ENCODE measurements at places on chromosomes 5 and 9. TPM values are rescaled to one million over a fixed set of nuclear protein-coding genes. Genes with fewer than 3 reads are reported as not detected.

GRCh38 chr9:127899128-127899943 is at the start of gene ST6GALNAC6:
ST6GALNAC6 (minus strand) TSS chr9:127899603; CDS start chr9:127897981, 1,622 bp downstream.
- H3K4me1 ChIP-seq: peaks cover 39% of the 10 kb centered on the region
- peak within 1 kb of the TSS; percentile 83 for H3K4me3 ChIP-seq
- H3K27me3 ChIP-seq: no peaks in the 10 kb centered on the region
- H3K36me3 ChIP-seq: peaks cover 47% of the 10 kb centered on the region

GRCh38 chr5:94422812-94423211 is 195.6 kb downstream of the KIAA0825 start:
- H3K27me3 ChIP-seq: no peaks in the 10 kb centered on the region
- H3K4me1 ChIP-seq: no peaks in the 10 kb centered on the region
- no peak for DNase-seq
- no peak overlapping the region for H3K4me3 ChIP-seq
- H3K36me3 ChIP-seq: no peaks in the 10 kb centered on the region

- no peaks in the 10 kb centered on the region for H3K36me3 ChIP-seq
- no peaks in the 10 kb centered on the region for H3K27me3 ChIP-seq
Observed at GRCh38 chr5:14415024-14415697, 166.4 kb upstream of the OTULINL start.

- no peaks in the 10 kb centered on the region for H3K4me1 ChIP-seq
- no peaks in the 10 kb centered on the region for H3K36me3 ChIP-seq
- no peak overlapping the region for H3K27ac ChIP-seq
- H3K4me3 ChIP-seq: no peak overlapping the region
- no peaks in the 10 kb centered on the region for H3K27me3 ChIP-seq
Observed at GRCh38 chr5:10949856-10950630, 189.0 kb upstream of the DAP start.

- no peaks in the 10 kb centered on the region for H3K4me1 ChIP-seq
- no peaks in the 10 kb centered on the region for H3K36me3 ChIP-seq
- H3K27me3 ChIP-seq: no peaks in the 10 kb centered on the region
- no peak for DNase-seq
- H3K27ac ChIP-seq: no peak overlapping the region
Observed at GRCh38 chr9:81363916-81364480, 325.3 kb downstream of the TLE1 start.

DNA sequence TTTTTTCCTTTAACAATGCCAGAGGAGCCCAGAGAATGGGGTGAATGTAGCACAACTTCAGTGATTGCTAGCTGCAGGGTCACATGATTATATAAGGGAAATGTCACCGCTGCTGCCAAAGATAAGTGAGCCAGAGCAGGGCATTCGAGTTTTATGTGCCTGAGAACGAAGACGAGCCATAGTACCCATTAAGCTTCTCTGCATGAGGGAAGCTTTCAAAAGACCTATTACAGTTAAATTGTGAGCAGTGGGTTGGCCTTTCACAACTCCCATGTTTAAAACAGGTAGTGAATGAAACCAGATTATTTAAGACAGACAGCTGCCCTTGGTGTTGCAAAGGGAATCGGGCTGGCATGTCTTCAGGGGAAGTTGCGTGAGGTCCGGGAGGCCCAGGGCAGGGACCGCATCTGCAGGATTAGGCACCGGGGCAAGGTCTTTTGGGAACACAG is 82.4 kb upstream of the TNFAIP8 start:
- H3K27ac ChIP-seq: peak overlapping the region; percentile 87
- H3K27me3 ChIP-seq: peaks cover 2% of the 10 kb centered on the region
- no peak for DNase-seq
- peaks cover 70% of the 10 kb centered on the region for H3K36me3 ChIP-seq

DNA sequence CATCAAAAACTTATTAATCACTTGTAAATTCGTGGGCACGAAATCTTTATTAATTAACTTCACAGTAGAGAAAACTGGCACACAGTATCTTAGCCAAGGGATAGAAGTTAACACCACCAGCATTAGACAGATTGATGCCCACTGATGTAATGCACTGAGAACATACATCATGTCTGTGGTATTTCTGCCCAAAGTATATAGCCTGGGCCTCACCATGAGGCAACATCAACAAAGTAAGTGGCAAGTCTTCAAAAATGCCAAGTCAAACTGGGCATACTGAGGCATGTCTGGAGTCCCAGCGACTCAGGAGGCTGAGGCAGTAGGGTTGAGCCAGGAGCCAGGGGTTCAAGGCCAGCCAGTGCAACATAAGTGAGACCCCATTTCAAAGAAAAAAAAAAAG is 79.5 kb downstream of the GLIS3 start:
- no peaks in the 10 kb centered on the region for H3K4me1 ChIP-seq
- no peak overlapping the region for H3K27ac ChIP-seq

GRCh38 chr5:106443746-106444145 is 1227.0 kb downstream of the EFNA5 start:
- no peak for DNase-seq
- H3K27me3 ChIP-seq: no peaks in the 10 kb centered on the region
- H3K27ac ChIP-seq: no peak overlapping the region

DNA sequence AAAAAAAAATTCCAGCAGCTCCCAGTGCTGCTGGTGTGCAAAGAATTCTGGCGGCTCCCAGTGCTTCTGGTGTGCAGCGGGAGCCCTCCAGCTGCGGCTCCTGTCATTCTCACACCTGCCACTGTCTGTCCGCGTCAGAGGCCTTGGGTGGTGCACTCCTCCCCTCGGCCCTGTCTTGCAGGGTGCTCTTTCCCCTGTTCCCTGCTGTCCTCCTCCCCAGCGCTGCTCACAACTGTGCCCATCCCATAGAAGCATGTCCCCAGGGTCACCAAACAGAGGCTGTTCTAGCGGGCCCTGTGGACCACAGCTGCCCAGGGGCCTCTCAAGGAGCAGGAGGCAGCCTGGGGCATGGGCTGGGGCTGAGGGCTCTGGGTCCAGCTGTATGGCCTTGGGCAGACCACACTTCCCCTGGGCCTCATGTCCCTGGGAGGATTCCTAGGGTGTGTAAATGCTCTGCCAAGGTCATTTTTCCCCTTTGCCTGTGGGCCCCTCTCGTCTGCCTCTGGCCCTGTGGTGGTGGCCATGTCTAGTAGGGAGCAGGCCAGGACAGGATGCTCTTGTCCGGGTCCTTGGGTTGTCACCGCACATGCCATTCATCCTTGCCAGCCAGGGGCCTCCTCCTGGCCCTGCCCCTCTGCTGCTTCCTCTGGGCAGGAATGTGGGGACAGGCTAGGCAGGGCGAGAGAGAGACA is 68.2 kb downstream of the PHF2 start:
- H3K4me3 ChIP-seq: no peak overlapping the region
- peaks cover 9% of the 10 kb centered on the region for H3K36me3 ChIP-seq
- no peak for DNase-seq
- no peaks in the 10 kb centered on the region for H3K4me1 ChIP-seq

GRCh38 chr9:97807681-97808080 is 45.3 kb upstream of the FOXE1 start:
- H3K36me3 ChIP-seq: no peaks in the 10 kb centered on the region
- no peak overlapping the region for H3K4me3 ChIP-seq
- DNase-seq: no peak
- no peak overlapping the region for H3K27ac ChIP-seq
- H3K4me1 ChIP-seq: peaks cover 4% of the 10 kb centered on the region

DNA sequence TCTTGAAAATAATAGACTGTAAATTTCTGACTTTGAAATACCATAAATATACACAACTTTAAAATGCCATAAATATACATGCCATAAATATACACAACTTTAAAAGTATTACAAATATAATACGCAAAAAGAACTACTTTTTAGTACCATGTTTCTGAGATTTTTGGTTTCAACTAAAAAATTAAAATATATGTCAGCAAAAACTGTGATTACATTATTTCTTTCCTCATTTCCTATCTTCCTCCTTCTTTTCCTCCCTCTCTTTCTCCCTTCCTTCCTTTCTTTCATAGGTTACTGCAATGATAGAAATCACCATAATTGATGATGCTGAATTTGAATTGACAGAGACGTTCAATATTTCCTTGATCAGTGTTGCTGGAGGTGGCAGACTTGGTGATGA is 200.5 kb downstream of the ADGRV1 start:
- peaks cover 2% of the 10 kb centered on the region for H3K27me3 ChIP-seq
- no peaks in the 10 kb centered on the region for H3K4me1 ChIP-seq
- no peak for DNase-seq
- no peak overlapping the region for H3K27ac ChIP-seq
- no peaks in the 10 kb centered on the region for H3K36me3 ChIP-seq
- H3K4me3 ChIP-seq: no peak overlapping the region

- H3K4me1 ChIP-seq: no peaks in the 10 kb centered on the region
- no peak overlapping the region for H3K4me3 ChIP-seq
- no peak overlapping the region for H3K27ac ChIP-seq
- H3K27me3 ChIP-seq: peaks cover 18% of the 10 kb centered on the region
- DNase-seq: no peak
Observed at GRCh38 chr5:159504106-159504856, 174.0 kb upstream of the IL12B start.

DNA sequence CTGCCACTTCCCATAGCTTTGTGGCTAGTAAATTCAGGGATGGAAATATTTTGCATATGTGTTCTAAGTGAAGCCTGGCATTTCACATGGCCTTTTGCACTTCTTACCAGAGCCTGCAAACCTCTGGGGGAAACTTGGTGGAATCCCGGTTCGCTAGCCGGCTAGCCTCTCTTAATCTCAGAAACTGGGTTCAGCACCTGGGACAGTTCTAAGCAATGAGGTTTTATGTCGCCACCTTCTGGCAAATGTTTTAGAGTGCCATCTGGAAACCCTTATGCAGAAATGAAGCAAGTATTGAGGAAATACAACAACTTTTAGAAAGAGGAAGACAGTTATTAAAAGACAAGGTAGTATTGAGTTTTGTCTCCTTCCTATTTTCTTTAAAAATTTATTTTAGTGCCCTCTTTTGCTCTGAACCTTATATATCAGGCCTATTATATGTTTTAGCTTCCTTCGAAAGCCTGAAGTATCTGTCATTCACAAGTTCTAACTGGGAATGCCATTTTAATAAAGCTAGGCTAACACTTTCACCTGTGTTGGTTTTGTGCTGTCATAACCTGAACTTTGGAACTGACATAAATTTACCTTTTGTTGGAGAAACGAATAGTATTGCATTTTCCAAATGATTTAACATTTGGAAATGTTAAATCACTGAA is 963 bp upstream of the HTR1A start:
- H3K27ac ChIP-seq: no peak overlapping the region
- no peak overlapping the region for H3K4me3 ChIP-seq
- peak; percentile 59 for DNase-seq
- no peaks in the 10 kb centered on the region for H3K4me1 ChIP-seq

DNA sequence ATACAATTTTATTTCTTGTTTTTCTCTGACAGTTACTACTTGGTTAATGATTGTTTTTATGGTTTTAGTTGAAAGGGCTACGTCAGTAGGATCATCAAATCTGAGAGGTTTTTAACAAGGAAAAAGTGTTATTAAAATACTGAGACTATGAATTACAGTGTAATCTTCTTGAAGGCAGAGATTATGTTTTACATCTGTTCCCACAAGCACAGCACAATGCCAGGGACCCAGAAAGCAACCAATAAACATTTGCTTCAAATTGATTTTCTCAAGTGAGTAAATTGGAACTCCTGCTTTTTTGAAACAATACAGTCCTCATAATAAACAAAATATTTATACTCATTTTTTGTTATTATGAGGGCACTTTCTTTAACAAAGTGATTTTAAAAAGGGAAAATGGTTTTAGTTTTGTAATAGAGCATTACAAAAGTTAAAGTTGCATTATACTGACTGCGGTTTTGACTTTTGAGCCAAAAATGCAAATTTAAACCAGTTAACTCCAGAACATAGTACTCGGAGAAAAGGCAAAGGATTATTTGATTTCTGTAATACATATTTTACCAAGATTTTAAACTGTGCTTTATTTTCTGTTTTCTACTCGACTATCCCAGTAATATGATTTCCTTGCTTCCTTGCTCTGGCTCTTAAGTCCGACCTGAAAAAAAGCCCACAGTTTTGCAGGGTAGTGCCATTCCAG is 176.9 kb downstream of the GDNF start:
- H3K27me3 ChIP-seq: no peaks in the 10 kb centered on the region
- H3K4me3 ChIP-seq: no peak overlapping the region
- H3K4me1 ChIP-seq: no peaks in the 10 kb centered on the region
- no peaks in the 10 kb centered on the region for H3K36me3 ChIP-seq
- no peak overlapping the region for H3K27ac ChIP-seq

GRCh38 chr9:11457825-11458790 is 845.3 kb upstream of the PTPRD start:
- H3K4me1 ChIP-seq: no peaks in the 10 kb centered on the region
- H3K27me3 ChIP-seq: no peaks in the 10 kb centered on the region
- no peak overlapping the region for H3K27ac ChIP-seq
- H3K4me3 ChIP-seq: no peak overlapping the region
- DNase-seq: no peak
- no peaks in the 10 kb centered on the region for H3K36me3 ChIP-seq

GRCh38 chr5:67249590-67249895 is 52.9 kb upstream of the CD180 start:
- no peak overlapping the region for H3K4me3 ChIP-seq
- H3K27me3 ChIP-seq: no peaks in the 10 kb centered on the region
- DNase-seq: no peak
- no peak overlapping the region for H3K27ac ChIP-seq

DNA sequence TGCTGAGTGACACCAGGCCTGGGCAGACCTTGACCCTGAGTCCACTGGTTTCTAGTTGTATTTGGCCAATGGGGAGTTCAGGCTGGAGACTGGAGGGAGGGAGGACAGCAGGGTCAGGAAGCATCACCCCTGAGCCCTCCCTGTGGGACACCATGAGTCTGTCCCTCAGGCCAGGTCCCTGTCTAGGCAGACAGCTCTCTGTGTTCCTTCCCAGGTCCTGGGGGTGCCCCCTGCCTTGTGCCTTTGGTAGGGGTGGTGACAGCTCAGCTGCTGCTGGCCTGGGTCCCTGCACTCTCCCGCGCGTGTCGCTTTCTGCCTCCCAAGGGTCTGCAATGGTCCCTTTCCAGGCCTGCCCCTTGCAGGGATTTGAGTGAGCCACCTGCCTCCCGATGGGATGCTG is 125.5 kb downstream of the OLFM1 start:
- H3K4me1 ChIP-seq: no peaks in the 10 kb centered on the region
- H3K36me3 ChIP-seq: no peaks in the 10 kb centered on the region
- no peak overlapping the region for H3K4me3 ChIP-seq
- peaks cover 2% of the 10 kb centered on the region for H3K27me3 ChIP-seq
- DNase-seq: no peak

DNA sequence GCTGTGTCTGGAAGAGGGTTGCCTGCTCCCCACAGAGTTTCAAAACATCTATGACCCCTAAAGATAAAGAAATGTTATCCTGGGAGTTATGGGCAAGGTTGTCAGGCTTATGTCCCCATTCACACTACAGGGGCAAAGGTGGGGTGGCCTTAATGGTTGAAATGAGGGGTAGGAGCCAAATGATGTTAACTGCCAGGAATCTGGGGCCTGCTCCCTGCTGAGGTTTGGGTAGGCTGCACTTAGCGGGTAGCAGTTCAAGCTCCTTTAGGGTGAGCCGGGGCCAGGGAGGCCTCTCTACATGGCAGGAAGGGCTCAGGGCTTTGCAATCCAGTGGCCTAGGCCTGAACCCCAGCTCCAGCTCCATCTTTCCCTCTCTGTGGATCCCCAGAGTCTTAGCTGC is 3.0 kb downstream of the FGF18 start:
- no peak overlapping the region for H3K27ac ChIP-seq
- no peak for DNase-seq
- peaks cover 24% of the 10 kb centered on the region for H3K27me3 ChIP-seq

The UGT3A1 gene
- not detected for total RNA-seq

The ADCY2 gene
- total RNA-seq: not detected

The OR13C5 gene
- total RNA-seq: not detected

The CDH18 gene
- not detected for total RNA-seq

The ZNF608 gene
- total RNA-seq: not detected

The ZBED3 gene
- 2.0 TPM for total RNA-seq

The CCDC192 gene
- not detected for total RNA-seq

The PALM2AKAP2 gene
- not detected for total RNA-seq

The C5orf52 gene
- total RNA-seq: not detected

The SERF1A gene
- total RNA-seq: 1.5 TPM

The ACSL6 gene
- total RNA-seq: 21.5 TPM

The C5orf34 gene
- total RNA-seq: 7.7 TPM

The ARL14EPL gene
- not detected for total RNA-seq

The UBE2QL1 gene
- not detected for total RNA-seq

The ERBIN gene
- 46.9 TPM for total RNA-seq

The CPLANE1 gene
- 10.5 TPM for total RNA-seq

Measured in activated CD8-positive, alpha-beta T cell treated with anti-CD3 and anti-CD28 coated beads, Interleukin-2, amount 10 ng/mL, durations not matched to agents 7 days and 5 days (primary cell).